IMR-90 (cell line): ENCODE measurements at places on chromosomes 7 and 10.

GRCh38 chr7:146331369-146331768, 214.8 kb downstream of the CNTNAP2 start:
- DNase-seq, result no peak

GRCh38 chr10:85557077-85557476, 809.5 kb downstream of the GRID1 start:
- DNase-seq, result no peak

- DNase-seq, result no peak
These were observed 22.5 kb downstream of the KMT2E start for GRCh38 chr7:105036217-105037168.

DNA sequence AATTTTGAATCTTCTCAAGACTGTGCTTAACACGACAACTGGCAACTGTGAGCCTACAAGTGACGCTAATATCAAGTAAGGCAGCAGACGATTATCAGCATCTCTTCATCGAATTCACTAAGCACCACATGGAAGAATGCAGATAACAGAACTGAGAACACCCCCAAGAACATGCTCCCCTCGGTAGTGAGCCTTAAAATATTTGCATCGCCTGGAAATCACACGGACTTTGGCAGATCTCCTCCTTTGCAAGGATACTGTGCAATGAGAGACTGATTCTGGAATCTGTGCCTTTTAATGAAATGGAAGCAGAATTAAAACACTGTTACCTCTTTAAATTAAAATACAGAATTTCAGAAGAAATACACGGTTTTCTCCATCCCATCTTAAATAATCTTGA, 38.2 kb upstream of the NEBL start:
- no peak for DNase-seq

DNA sequence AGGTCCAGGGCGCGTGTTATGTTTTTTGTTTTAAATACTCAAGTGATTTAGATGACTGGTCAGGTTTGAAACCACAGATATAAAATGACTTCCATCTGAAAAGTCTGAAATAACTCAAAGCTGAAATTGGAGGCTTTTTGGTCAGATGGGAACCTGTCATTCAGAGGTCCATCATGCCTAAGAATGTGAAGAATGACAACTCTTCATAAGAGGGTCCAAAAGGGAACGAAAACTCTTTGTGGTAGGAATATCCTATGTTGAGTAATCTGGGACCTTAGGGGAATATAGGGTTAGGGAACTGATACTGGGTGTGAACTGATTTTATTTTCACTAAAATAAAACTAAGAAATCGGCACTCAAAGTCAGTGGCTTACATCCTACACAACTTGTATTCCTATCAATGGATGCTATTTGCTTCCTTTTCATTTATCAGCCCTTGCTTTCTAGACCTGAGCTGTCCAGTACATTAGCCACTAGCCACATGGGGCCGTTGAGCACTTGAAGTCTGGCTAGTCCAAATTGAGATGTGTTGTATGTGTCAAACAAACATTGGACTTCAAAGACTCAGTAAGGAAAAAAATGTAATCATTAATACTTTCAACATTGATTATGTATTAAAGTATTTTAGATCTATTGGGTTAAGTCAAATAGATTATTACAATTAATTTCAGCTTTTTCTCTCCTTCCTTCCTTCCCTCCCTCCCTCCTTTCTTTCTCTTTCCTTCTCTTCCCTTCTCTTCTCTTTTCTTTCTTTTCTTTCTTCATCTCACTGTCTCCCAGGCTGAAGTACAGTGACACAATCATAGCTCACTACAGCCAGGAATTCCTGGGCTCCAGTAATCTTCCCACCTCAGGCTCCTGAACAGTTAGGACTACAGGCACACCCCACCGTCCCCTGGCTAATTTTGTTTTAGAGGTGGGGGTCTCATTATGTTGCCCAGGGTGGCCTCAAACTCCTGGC, 56.5 kb upstream of the KDM7A start:
- no peak for DNase-seq

GRCh38 chr10:97889461-97890265, 40.0 kb downstream of the GOLGA7B start:
- peak; percentile 28 for DNase-seq

DNA sequence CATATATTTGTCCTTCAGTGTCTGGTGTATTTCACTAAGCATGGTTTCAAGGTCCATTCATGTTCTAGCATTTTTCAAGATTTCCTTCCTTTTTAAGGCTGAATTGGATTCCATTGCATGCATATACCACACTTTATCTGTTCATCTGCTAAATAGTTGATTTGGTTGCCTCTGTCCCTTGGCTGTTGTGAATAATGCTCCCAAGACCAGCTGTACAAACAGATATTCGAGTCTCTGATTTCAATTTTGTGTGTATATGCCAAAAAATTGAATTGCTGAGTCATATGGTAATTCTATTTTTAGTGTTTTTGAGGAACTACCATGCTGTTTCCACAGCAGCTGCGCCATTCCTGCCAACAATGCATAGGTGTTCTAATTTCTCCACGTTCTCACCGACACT, 216.4 kb downstream of the NRG3 start:
- no peak for DNase-seq

DNA sequence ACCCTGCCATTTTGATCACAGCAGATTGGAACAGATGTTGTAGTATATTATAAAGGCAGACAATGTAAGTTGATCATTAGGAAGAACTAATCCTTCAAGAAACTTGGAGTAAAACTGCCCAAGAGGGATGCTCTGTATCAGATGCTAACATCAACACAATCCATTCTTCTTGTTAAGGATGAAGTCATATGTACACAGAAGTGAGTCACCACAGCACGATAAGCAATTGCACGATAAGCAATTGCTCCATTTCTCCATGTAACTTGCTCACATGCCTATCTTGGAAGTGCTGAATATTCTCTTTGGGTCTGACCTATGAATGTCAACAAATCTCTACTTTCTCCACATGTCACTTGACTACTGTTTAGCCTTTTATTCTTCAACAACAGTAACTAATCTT, 41.5 kb upstream of the DMTF1 start:
- peak; percentile 65 for DNase-seq

- no peak for DNase-seq
These were observed 91.4 kb downstream of the LRRTM3 start for GRCh38 chr10:67017218-67017617.

- DNase-seq, result no peak
These were observed 12.5 kb downstream of the MXI1 start for GRCh38 chr10:110219884-110220283.

DNA sequence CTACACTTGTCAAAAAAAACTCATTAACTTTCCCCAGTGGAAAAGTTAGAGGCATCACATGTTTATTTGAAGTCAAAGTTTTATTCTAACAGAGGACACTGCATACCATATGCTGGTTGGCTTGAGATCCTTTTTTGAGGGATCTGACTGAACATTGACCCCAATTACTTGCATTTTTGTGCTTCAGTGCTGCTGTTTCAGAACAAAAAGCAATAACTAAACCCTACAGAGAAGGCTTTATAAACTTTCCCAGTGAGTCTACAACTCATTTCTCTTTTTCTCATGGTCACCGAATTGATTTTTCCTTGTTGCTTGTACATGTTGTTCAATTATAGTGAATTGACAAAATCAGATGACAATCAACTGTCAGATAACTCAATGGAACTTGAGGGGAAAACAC, 69.3 kb upstream of the PHYHIPL start:
- DNase-seq, result no peak

- no peak for DNase-seq
These were observed 73.6 kb downstream of the MAD1L1 start for GRCh38 chr7:2159176-2159520.

DNA sequence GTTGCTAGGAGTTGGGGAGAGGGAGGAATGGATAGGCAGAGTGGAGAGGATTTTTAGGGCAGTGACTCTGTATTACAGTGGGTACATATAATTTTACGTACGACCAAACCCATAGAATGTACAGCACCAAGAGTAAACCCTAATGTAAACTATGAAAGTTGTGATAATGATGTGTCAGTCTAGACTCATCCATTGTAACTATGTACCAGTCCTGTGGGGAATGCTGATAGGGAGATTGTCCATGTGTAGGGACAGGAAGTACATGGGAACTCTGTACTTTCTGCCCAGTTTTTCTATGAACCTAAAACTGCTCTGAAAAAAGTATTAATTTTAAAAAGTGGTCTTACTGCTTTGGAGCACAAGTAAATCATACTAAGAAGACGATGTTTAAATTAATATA, 441.8 kb downstream of the AUTS2 start:
- DNase-seq, result no peak

DNA sequence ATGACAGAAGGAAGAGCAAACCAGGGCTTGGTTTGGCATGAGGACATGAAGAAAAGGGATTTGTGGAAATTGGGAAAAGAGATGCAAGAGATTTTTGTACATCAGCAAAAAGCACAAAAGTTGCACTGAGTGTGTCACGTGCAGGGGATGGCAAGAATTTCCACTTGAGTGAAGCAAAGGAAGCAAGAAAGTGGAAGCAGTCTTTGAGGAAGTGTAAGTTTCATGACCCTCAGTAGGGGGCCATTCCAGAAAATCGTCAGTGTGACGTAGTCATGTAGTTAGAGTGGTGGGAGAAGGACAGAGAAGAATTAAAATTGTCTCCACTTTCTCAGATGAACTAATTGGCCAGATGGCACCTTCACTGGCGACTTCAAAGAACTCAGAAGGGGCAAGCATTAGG, 123.3 kb upstream of the FZD1 start:
- no peak for DNase-seq

- DNase-seq, result peak; percentile 92
These were observed 145.6 kb downstream of the ADAM12 start for GRCh38 chr10:126242397-126243260.

- no peak for DNase-seq
These were observed 158.3 kb downstream of the TCF7L2 start for GRCh38 chr10:113108194-113108835.

DNA sequence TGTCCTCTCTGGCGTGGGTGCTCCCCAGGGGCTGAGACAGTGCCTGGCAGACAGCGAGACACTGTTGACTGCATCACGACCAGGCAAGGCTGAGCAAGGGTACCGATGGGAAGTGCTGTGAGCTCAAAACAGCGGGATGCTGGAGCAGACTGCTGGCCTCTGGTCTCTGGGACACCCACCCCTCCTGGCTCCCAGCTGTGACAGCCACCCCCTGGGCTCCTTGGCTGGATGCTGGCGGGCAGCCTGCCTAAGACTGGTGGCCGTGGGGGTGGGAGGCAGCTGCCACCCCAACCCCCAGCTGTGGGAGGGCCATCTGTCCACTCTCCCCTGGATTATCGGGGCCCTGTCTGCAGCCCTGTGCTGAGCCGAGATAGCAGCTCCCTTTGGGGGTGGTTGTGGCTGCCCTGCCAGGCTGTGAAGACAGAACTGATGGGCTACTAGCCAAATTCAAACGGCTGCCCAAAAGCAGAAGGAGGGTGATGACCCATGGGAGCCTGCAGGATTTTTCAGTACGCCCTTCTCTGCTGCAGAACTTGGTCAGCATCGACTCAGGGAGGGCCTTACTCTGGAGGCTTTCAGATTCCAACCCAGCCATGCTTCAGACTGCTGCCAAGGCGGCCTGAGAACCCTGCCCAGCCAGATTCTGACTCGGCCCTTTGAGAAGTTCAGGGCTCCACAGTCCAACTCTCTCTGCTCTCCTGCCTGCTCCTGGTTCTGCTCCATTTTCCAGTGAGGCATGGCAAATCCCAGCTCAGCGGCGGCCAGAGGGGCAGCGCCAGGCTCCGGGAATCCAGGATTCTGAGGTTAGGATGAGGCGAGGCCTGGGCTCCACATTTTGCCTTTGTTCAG, 125.3 kb downstream of the NEURL1 start:
- no peak for DNase-seq

DNA sequence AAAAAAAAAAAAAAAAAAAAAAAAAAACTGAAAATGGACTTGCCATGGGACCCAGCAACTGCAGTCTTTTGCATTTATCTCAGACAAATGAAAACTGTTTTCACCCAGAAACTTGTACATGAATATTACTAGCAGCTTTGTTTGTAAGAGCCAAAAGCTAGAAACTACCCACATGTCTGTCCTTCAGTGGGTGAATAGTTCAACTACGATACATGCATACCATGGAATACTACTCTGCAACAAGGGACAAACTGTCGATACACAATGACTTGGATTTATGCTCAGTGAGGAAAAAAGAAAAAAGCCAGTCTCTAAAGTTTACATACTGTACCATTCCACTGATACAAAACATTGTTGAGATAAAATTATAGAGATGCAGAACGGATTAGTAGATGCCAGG, 195.6 kb downstream of the KIAA1217 start:
- no peak for DNase-seq

DNA sequence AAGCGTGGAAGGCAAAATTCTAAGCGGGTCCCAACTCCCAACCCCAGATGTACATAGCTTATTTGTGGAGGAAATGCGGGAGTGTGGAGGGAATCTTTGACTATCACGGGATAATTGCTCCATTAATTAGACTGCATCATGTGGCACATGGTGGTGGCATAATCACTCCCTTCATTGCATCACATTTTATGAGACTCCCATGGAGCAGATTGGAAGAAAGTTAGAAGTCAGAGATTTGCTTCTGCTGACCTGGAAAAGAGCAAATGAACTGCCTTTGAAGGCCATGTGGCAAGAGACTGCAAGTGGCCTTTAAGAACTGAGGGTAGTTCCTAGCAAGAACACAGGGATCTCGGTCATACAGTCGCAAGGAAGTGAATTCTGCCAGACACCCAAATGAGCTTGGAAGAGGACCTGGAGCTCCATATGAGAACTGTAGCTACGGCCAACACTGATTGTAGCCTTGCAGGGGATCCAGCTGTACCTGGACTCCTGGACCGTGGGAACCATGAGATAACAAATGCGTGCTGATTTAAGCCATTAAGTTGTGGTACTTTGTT, 37.1 kb upstream of the ITGB1 start:
- DNase-seq, result no peak

DNA sequence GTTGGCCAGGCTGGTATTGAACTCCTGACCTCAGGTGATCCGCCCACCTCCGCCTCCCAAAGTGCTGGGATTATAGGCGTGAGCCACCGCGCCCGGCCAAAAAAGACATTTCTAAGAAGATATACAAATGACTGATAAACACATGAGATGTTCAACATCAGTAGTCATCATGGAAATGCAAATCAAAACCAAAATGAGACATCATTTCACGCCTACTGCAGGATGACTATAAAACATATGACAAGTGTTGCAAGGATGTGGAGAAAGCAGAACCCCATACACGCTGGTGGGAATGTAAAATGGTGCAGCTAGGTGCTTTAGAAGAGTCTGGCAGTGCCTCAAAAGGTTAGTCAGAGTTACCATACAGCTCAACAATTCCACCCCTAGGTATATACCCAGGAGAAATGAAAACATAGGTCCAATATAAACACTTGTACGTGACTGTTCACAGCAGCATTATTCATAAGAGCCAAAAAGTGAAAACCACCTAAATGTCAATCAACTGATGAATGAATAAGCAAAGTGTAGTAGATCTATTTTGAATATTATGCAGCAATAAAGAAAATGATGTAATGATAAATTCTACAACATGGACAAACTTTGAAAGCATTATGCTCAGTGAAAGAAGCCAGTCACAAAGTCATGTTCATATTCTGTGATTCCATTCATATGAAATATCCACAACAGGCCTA, 24.5 kb downstream of the TMEM209 start:
- peak; percentile 85 for DNase-seq

DNA sequence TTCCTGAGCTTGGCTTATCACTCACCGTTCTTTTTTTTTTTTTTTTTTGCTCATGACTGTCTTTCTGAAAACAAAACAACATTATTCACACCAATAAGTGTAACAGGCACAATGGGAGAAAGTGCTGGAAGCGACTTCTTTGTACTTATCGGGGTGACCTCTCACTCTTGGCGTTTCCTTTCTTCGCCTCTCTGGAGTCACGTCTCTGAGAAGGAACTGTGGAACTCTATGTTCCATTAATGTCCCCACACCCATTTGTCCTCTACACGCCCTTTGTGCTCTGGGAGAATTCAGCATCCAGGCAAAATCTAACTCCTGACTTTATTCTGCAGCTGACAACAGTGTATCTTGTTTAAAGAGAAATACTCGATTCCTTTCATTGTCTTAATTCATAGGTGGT, 70.8 kb upstream of the FAM204A start:
- no peak for DNase-seq
